ENCODE measurements at places on chromosomes 7 and 10.

GRCh38 chr7:115099906-115100305 is 178.0 kb downstream of the MDFIC start:
- DNase-seq: peak; percentile 49

- DNase-seq: no peak
Observed at GRCh38 chr7:107017965-107018719, 26.4 kb upstream of the PRKAR2B start.

- DNase-seq: no peak
Observed at GRCh38 chr10:69359148-69359547, 57.6 kb downstream of the TACR2 start.

GRCh38 chr10:103513380-103514060 is 20.0 kb downstream of the NEURL1 start:
- no peak for DNase-seq

GRCh38 chr7:47954231-47954911 is 6.1 kb upstream of the PKD1L1 start:
- DNase-seq: no peak
